ENCODE measurements at places on chromosomes 5 and 9. TPM values are rescaled to one million over a fixed set of nuclear protein-coding genes. Genes with fewer than 3 reads are reported as not detected.

FOXE1 gene
- not detected for total RNA-seq

CDC25C gene
- total RNA-seq: not detected

GRM6 gene
- not detected for total RNA-seq

PCDHGC3 gene
- total RNA-seq: 18.8 TPM

- H3K4me1 ChIP-seq: peaks cover 11% of the 10 kb centered on the region
- no peak overlapping the region for H3K4me3 ChIP-seq
- no peak for DNase-seq
- no peaks in the 10 kb centered on the region for H3K36me3 ChIP-seq
These were observed 27.6 kb downstream of the IRX4 start for GRCh38 chr5:1855075-1855474.

- DNase-seq: no peak
- no peak overlapping the region for H3K27ac ChIP-seq
- no peaks in the 10 kb centered on the region for H3K4me1 ChIP-seq
- H3K4me3 ChIP-seq: no peak overlapping the region
- no peaks in the 10 kb centered on the region for H3K27me3 ChIP-seq
These were observed 2.9 kb downstream of the ARL14EPL start for GRCh38 chr5:116035123-116035522.

GRCh38 chr9:71795097-71795813, 26.9 kb upstream of the CEMIP2 start:
- H3K36me3 ChIP-seq: no peaks in the 10 kb centered on the region
- no peak overlapping the region for H3K4me3 ChIP-seq
- no peaks in the 10 kb centered on the region for H3K27me3 ChIP-seq

DNA sequence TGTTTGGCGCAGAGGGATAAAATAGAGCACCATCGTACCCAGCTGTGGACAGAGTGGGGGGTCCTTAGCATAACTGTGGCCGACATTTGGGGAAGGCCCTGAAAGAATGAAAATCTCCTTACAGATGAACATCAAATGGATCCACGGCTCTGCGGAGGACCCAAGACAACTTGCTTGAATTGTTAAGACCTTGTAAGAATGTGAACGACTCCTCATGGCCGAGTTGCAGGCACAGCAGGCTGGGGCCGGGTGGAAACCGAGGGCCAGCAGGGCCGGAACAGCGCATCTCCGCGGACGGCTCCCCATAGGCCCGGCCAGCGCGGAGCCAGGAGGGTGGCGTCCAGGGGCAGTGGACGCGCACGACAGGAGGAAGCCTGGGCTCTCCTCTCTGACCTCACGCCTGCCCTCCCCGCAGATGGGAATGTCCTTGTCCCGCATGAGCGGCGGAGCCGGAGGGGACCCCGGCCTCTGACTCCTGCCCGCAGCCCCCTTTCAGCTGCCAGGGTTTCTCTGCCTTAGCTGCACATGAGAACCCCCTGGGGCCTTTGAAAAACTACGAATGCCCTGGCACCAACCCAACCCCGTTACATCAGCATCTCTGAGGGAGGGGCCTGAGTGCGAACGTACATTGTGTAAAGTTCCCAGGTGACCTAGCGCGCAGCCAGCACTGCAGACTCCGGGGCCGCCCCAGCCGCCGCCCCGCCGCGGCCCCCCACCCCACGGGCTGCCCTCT, 36.2 kb upstream of the PTCH1 start:
- H3K36me3 ChIP-seq: no peaks in the 10 kb centered on the region
- H3K4me1 ChIP-seq: no peaks in the 10 kb centered on the region
- DNase-seq: no peak
- peaks cover 13% of the 10 kb centered on the region for H3K27me3 ChIP-seq

- no peak for DNase-seq
- H3K27me3 ChIP-seq: no peaks in the 10 kb centered on the region
- no peaks in the 10 kb centered on the region for H3K36me3 ChIP-seq
- H3K27ac ChIP-seq: no peak overlapping the region
- no peak overlapping the region for H3K4me3 ChIP-seq
- peaks cover 6% of the 10 kb centered on the region for H3K4me1 ChIP-seq
These were observed 135.4 kb downstream of the UGCG start for GRCh38 chr9:112032009-112032408.

GRCh38 chr5:2759091-2759490, 7.6 kb upstream of the IRX2 start:
- no peak overlapping the region for H3K4me3 ChIP-seq
- no peak for DNase-seq
- peaks cover 16% of the 10 kb centered on the region for H3K4me1 ChIP-seq
- H3K36me3 ChIP-seq: no peaks in the 10 kb centered on the region
- peaks cover 34% of the 10 kb centered on the region for H3K27me3 ChIP-seq

DNA sequence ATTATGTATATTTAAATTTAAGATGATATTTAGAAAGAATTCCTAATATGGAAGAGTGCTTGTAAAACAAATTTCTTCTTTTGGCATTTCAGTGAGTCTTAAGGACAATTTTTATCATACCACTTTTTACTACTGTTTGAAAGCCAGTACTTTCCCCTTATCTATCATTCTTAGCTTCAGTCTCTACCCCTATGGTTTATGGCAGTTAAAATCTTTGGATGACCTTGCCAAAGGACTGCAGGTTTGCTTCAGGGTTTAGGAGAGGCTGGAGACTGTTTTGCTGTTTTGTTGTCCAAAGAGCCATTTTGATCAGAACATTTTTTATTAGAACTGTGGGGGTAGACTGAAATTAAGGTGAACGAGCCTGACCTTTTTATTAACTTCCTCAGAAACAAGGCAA, 30.8 kb downstream of the SLC38A9 start:
- no peaks in the 10 kb centered on the region for H3K36me3 ChIP-seq
- no peaks in the 10 kb centered on the region for H3K4me1 ChIP-seq
- no peaks in the 10 kb centered on the region for H3K27me3 ChIP-seq
- DNase-seq: no peak
- no peak overlapping the region for H3K27ac ChIP-seq

DNA sequence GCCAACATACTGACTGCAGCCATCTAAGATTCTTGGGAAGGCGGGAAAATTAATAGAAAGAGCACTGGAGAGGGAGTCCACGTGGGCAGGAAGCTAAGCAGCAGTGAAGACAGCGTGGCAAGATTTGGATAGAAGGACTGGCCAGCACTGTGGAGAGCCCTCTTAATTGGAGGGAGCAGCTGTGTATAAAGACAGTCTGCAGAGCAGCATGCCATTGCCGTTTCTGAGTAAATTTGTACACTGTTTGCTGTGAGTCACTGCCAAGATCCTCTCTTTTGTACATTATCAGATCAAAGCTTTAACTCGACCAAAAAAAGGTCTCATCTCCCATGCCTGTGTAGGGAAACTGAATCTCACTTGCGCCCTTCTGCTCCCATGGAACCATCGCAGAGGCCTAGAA, 45.3 kb downstream of the INSYN2B start:
- no peaks in the 10 kb centered on the region for H3K4me1 ChIP-seq
- H3K27ac ChIP-seq: no peak overlapping the region
- no peaks in the 10 kb centered on the region for H3K36me3 ChIP-seq
- no peak overlapping the region for H3K4me3 ChIP-seq

DNA sequence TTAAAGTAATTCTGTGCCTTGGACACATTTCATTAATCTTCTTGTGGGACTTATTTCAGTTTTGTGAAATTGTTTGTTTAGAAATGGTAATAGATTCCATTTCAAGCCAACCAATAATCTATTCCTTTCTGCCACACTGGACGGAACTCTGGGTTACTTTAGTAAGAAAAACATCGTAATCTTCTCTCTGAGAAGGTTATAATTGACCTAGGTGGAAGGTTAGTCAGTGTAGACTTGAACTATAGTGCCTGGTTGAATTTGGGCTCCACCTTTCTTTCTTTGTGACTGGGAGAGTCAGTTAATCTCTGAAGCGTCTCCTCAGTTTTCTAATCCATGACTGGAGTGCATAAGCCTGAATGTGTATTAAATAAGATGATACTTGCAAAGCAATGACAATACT, 89.7 kb upstream of the PRLR start:
- H3K4me1 ChIP-seq: no peaks in the 10 kb centered on the region
- no peaks in the 10 kb centered on the region for H3K36me3 ChIP-seq
- no peak overlapping the region for H3K4me3 ChIP-seq
- no peak for DNase-seq

GRCh38 chr5:137498736-137499505, at the start of gene SPOCK1:
TSS of gene SPOCK1 (minus strand) at chr5:137499326.
- peaks cover 14% of the 10 kb centered on the region for H3K4me1 ChIP-seq
- H3K4me3 ChIP-seq: peak within 1 kb of the TSS; percentile 48
- peak; percentile 73 for DNase-seq
- H3K27ac ChIP-seq: peak within 1 kb of the TSS; percentile 54
- H3K36me3 ChIP-seq: no peaks in the 10 kb centered on the region

DNA sequence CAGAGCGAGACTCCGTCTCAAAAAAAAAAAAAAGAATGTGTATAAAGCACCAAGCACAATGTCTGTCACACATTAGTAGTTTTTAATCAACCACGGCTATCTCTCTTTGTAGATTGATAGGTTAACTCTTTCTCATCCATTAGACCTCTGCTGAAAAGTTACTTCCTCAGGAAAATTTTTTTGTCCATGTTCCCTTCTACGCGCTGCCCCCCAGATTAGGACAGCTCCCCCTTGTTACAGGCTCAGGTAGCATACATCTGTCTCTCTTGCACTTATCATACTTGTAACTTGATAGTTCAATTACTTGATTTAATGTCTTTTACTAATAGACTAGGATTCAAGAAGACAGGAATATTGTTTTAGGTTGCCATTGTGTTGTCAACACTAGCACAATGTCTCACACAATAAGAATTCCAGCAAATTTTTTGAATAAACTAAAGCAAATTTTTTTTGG, 1.5 kb downstream of the SPDL1 start:
- peaks cover 17% of the 10 kb centered on the region for H3K36me3 ChIP-seq
- no peak overlapping the region for H3K4me3 ChIP-seq
- H3K27ac ChIP-seq: no peak overlapping the region
- H3K27me3 ChIP-seq: no peaks in the 10 kb centered on the region

- H3K4me1 ChIP-seq: no peaks in the 10 kb centered on the region
- H3K4me3 ChIP-seq: no peak overlapping the region
- H3K27me3 ChIP-seq: no peaks in the 10 kb centered on the region
- DNase-seq: no peak
These were observed 40.4 kb downstream of the NAA35 start for GRCh38 chr9:85981369-85981768.

- H3K27ac ChIP-seq: no peak overlapping the region
- no peak overlapping the region for H3K4me3 ChIP-seq
- DNase-seq: peak; percentile 88
- H3K4me1 ChIP-seq: peaks cover 45% of the 10 kb centered on the region
- H3K27me3 ChIP-seq: peaks cover 32% of the 10 kb centered on the region
These were observed 2.4 kb downstream of the SAPCD2 start for GRCh38 chr9:137067860-137068538.

- no peaks in the 10 kb centered on the region for H3K36me3 ChIP-seq
- H3K27ac ChIP-seq: no peak overlapping the region
- no peak overlapping the region for H3K4me3 ChIP-seq
- no peaks in the 10 kb centered on the region for H3K4me1 ChIP-seq
These were observed 227.8 kb upstream of the TRPM3 start for GRCh38 chr9:71349218-71349617.

GRCh38 chr5:78907255-78907891, 77.7 kb downstream of the ARSB start:
- no peaks in the 10 kb centered on the region for H3K27me3 ChIP-seq
- H3K4me3 ChIP-seq: no peak overlapping the region
- peak overlapping the region; percentile 72 for H3K27ac ChIP-seq
- H3K36me3 ChIP-seq: no peaks in the 10 kb centered on the region
- peaks cover 49% of the 10 kb centered on the region for H3K4me1 ChIP-seq
- no peak for DNase-seq

DNA sequence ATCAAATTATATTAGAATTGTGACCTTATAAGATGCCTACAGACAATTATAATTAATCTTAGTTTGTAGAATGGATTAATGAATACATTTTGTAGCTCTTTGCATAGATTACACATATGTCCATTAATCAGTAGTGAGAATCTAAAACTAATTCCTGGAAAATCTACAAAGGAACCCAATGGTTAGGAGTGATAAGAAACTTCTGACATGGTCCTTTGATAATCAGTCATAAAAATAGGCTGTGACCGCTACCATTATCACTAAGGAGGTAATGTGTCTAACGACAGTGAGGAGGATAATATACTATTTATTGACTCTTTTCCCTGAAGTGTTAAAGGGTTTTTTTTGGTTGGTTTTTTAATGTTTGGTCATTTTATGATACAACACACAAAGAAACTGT, 46.6 kb downstream of the BNC2 start:
- no peak overlapping the region for H3K4me3 ChIP-seq
- DNase-seq: no peak
- H3K36me3 ChIP-seq: no peaks in the 10 kb centered on the region

DNA sequence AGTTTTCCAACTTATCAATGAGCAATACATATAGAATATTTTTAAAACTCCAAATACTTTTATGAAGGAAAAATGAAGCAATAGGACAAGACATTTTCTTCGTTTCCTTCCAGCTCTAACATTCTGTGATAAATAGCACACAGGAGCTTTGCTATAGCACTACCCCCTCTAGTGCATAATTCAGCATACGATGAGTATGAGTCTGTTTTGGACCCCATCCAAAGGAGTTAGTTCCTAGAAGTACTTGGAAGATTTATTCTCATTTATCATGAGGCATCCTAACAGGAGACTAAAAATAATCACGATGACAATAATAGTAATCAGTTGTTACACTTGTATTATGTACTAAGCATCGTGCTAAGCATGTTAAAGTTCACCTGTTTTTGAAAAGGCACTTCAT, 1061.3 kb upstream of the DMAC1 start:
- H3K4me3 ChIP-seq: no peak overlapping the region
- peaks cover 33% of the 10 kb centered on the region for H3K4me1 ChIP-seq

- no peaks in the 10 kb centered on the region for H3K27me3 ChIP-seq
- H3K4me1 ChIP-seq: peaks cover 62% of the 10 kb centered on the region
- no peak for DNase-seq
- peak overlapping the region; percentile 92 for H3K27ac ChIP-seq
- H3K4me3 ChIP-seq: peak overlapping the region; percentile 94
These were observed 1.3 kb downstream of the C5orf15 start for GRCh38 chr5:133967124-133967523.

GRCh38 chr5:86542532-86542931, 75.2 kb upstream of the COX7C start:
- no peak overlapping the region for H3K27ac ChIP-seq
- no peaks in the 10 kb centered on the region for H3K36me3 ChIP-seq
- DNase-seq: no peak
- no peak overlapping the region for H3K4me3 ChIP-seq
- no peaks in the 10 kb centered on the region for H3K27me3 ChIP-seq

- DNase-seq: no peak
- H3K36me3 ChIP-seq: peaks cover 2% of the 10 kb centered on the region
- peaks cover 18% of the 10 kb centered on the region for H3K4me1 ChIP-seq
- no peak overlapping the region for H3K4me3 ChIP-seq
- H3K27me3 ChIP-seq: no peaks in the 10 kb centered on the region
These were observed 14.8 kb downstream of the TRIP13 start for GRCh38 chr5:907366-907910.

GRCh38 chr5:158780656-158781237, 319.0 kb downstream of the EBF1 start:
- no peaks in the 10 kb centered on the region for H3K36me3 ChIP-seq
- H3K4me1 ChIP-seq: no peaks in the 10 kb centered on the region
- H3K27ac ChIP-seq: no peak overlapping the region
